ENCODE measurements at places on chromosomes 5 and 9.

GRCh38 chr9:69443178-69443577, 118.2 kb downstream of the ENTREP1 start:
- no peak for DNase-seq

- DNase-seq: no peak
Measured at GRCh38 chr9:13731637-13732036, 452.1 kb upstream of the MPDZ start.

GRCh38 chr9:13467157-13467556, 187.7 kb upstream of the MPDZ start:
- no peak for DNase-seq

- DNase-seq: no peak
Measured at GRCh38 chr9:136848393-136849037, 694 bp upstream of the PHPT1 start.

GRCh38 chr9:127173063-127173462, 50.6 kb upstream of the ANGPTL2 start:
- DNase-seq: no peak

GRCh38 chr5:1757511-1757910, 42.1 kb downstream of the MRPL36 start:
- DNase-seq: no peak

DNA sequence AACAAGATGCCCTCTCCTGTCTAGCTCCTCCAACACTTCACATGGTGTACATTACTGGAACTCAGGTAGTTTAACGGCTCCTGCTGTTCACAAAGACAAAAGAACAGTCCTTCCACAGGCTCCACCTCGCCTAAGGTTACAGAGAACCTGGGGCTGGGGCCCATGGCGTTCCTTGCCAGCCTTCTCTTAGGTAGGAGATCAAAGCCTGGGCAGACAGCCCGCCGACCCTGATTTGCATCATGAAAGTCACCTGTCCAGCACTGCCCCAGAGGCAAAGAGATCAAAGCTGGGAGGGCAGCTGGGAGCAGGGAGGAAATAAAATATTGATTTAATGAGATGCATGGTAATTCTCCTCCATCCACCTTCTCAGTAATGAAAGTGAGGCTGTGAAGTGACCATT, 115.0 kb upstream of the SLIT3 start:
- DNase-seq: no peak

GRCh38 chr5:159403906-159404681, 73.8 kb upstream of the IL12B start:
- no peak for DNase-seq

DNA sequence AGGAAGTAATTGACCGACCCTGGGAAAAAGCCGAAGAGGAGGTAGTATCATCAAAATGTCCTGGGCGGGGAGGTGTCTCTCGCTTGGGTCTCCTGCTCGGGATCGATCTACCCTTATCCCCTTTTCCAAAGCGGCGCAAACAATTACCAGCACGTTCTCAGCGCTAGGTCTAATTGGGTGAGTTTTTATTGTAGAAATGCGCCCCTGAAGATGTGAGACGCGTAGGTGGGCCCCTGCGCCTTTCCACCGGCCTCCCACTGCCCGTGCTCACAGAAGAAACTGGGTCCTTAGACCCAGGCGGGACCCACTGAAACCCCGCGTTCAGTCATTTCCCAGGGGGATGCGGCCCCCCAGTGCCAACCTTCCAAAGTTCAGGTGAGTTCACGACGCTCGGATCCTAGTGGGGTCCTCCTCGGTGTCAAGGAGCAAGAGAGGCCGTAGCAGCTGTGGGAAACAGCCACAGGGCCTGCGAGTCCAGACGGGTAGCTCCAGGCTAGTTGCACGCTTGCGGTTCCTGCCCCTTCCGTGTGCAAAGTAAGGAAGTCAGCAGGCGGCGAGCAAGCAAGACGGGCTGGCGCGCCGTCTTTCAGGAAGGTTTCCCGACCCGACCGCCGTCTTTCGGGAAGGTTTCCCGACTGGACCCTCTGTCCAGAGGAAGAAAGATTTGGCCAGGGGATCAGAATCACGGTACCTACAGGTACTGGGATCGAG, 1.5 kb downstream of the SMIM32 start:
- no peak for DNase-seq

DNA sequence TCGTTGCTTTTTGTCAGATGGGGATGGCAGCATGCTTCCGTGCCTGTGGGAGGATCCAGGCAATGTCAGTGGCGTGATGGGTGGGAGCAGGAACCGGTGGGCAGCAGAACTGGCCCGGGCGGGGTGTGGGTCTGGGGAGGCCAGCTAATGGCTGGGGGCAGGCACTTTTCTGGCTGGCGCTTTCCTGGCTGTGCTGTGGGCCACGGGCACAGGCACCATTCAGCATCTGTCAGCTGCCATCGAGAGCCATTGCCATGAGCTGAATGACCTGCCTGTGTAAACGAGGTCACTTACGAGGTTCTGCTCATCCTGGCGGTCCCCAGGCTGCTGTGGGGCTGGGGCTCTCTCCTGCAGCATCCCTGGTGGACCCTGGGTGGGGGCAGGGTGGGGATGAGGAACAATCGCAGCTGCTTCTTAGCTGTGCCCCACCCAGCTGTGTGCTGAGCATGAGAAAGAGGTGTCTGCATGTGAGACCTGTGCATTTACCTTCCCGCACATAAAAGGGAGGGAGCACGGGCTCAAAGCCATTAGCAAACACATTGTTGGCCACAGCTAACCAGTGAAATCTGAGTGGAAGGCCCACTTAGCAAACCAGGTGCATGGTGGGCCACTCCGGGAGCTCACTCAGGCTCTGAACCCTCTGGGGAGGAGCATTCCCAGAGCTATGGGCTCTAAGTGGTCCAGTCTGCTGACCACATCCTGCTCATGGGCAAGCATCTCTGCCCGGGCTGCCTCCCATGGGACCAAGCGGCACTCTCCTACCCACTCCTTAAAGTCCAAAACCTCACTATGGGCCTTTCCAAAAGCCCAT, 41.3 kb upstream of the OLFM1 start:
- DNase-seq: no peak

DNA sequence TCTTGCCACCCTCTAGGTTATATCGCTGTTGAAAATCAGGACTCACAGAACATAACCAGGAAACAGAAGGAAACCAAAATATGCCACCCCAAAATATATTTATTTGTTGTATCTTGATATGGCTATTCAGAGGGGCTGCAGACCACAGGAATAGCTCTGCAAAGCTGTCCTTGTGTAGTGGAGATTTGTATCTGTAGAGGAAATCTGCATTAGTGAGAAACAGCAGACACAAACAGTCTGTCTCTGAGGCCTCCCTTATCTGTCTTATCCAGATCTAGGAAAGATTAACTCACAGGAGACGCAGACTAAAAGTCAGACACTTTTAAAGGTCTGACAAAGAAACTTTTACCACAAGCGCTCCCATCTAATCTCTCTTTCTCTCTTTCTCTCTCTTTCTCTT, 54.1 kb upstream of the CEMIP2 start:
- DNase-seq: no peak

DNA sequence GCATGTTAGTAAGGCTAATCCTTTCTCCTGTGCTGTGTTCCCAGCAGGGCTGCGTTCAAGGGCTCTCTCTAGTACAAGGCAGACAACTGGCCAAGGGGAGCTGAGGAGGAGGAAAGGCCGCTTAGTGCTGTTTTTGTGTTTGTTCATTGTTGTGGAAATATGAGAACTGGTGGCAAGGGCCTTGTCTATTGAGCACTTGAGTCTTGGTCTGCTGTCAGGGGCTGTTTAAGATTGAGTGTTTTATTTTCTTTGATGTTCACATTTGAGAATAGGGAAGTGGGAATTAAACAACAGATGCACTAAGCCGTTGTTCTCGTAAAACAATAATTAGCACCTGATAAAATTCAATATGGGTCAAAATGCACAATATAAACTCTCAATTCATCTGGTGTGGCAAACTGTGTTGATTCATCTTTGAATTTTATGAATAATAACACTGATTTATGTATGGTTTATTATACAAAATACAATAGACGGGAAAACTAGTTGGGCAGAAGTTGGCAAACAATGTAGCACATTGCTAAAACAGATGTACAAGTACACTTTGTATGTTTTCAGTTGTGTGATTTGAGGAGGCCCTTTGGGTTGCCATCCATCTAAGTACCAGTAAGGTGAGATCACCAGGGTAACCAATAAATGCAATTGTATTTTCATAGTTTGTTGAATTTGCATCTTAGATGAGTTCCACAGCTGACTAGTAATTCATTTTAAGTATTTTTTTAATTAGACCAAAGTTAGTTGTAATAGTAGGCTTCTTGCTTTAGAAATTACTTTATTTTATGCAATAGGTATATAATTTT, 97.6 kb upstream of the GRHPR start:
- no peak for DNase-seq

GRCh38 chr5:55624841-55625588, 87.1 kb downstream of the SLC38A9 start:
- DNase-seq: no peak

- no peak for DNase-seq
Measured at GRCh38 chr9:87588339-87588738, 90.7 kb downstream of the DAPK1 start.

GRCh38 chr5:43411495-43411894, 696 bp downstream of the CCL28 start:
- no peak for DNase-seq

GRCh38 chr9:114285166-114285867, 37.6 kb upstream of the ORM1 start:
- peak; percentile 70 for DNase-seq

DNA sequence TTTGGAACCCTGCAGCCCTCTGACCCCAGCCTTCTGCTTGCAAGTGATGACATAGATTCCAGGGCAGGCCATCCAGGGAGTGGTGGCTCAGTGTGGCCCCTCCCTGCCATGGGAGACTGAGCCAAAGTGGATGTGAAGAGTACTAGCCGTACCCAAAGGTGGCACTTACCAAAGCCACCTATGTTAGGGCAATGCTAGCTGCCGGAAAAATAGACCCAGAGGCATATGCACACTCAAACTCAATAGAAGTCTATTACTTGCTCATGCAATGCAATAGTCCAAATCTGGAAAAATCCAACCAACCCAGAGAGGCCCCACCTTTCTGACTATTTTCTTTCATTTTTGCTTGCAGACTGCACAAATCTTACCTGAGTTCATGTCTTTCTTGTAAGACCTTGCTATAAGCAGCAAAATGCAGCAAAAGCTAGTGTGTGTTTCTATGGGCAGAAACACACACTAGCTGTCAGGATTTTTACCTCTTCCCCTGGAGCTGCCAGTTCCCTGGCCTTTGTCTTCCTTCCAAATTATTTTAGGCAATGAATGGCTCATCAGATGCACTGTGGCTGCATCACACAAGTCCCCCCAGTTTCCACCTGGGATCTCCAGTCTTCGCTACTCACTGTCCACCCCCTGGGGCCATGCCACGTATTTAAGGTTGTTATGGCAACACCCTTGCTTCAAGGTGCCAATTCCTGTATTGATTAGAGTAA, 74.0 kb downstream of the HRH2 start:
- no peak for DNase-seq

GRCh38 chr9:36548454-36548853, 24.2 kb upstream of the MELK start:
- no peak for DNase-seq

- no peak for DNase-seq
Measured at GRCh38 chr9:11347437-11347836, 734.6 kb upstream of the PTPRD start.

DNA sequence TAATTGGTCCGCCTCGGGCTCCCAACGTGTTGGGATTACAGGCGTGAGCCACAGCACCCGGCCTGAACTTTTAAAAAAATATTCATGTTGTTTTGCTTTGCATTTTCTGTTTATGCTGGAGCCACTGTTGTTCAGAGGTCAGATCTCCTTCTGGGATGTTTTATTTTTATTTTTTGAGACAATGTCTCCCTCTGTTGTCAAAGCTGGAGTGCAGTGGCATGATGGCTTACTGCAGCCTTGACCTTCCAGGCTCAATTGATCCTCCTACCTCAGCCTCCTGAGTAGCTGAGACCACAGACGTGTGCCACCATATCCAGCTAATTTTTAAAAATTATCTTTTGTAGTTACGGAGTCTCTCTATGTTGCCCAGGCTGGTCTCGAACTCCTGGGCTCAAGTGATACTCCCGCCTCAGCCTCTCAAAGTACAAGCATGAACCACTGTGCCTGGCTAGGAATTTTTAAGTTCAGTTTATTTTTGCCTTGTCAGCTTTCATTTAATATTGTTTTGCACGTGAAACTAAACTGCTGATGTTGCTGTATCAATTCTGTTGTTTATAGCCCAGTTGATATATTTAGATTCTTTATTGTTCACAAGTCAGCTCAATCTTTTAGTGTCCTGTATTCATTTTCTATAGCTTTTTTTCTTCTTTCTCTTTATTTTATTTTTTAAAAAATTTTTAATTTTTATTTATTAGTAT, 13.7 kb downstream of the TMEFF1 start:
- DNase-seq: no peak

DNA sequence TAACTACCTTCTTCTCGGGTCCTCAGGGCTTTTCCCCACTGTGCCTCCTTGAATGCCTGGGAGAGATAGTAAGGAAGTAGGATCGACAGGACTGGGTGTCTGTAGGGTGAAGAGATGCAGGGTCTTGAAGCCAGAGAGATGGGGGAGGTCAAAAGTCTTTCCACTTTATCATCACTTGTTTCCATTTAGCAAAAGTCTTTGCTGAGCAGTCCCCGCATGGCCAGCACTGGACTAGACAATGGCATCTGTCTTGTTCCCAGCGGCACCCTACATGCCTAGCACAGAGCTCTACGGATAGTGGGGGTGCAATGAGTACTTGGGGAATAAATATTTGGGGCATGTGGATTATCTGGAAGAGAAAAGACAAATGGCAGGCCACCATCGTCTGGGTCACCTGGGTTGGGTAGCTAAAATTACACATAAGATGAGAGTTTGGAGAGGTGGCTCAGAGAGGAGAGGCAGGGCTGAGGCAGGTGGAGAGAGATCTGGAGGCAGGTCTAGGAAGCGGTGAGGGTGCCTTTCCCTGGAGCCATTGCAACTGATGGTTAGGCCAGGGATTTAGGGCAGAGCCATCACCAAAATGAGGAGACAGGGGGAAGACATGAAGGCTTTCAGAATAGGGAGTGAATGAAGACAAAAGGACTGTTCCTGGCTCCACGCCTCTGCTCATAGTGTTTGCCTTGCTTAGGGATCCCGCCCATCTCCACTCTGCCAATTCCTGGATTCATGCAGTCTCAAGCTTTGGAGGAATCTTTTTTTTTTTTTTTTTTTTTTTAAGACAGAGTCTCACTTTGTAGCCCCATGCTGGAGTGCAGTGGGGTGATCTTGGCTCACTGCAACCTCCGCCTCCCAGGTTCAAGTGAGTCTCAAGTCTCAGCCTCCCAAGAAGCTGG, 250.8 kb upstream of the KLF4 start:
- DNase-seq: no peak

GRCh38 chr5:10536931-10537579, 26.8 kb upstream of the ANKRD33B start:
- no peak for DNase-seq

- DNase-seq: no peak
Measured at GRCh38 chr5:173772384-173773059, 115.6 kb upstream of the CPEB4 start.

DNA sequence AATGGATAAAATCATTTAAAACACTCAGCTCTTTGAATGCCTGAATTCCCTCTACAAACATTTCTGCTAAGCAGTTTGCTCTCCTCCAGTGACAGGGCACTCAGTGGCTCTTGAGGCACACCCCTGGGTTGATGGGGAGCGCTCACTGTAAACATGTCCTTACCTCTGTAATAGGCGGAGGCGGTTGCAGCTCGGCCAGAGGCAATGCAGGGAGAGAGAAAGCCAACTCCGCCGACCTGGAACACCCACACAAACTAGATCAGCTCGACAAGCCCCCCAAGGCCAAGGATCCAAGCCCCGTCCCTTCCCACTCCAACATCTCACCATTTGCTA, 329 bp downstream of the CDC23 start:
- no peak for DNase-seq

- no peak for DNase-seq
Measured at GRCh38 chr5:143448518-143448917, 45.0 kb upstream of the NR3C1 start.

All from AG04449 (cell line).